Stimulated activated CD8-positive, alpha-beta memory T cell treated with anti-CD3 and anti-CD28 coated beads, Interleukin-2, amount 100 ng/mL, for 1 hour (primary cell): ENCODE measurements at places on chromosomes 6 and 20.

GRCh38 chr6:25404091-25404490 is 124.9 kb downstream of the CARMIL1 start:
- DNase-seq: no peak

DNA sequence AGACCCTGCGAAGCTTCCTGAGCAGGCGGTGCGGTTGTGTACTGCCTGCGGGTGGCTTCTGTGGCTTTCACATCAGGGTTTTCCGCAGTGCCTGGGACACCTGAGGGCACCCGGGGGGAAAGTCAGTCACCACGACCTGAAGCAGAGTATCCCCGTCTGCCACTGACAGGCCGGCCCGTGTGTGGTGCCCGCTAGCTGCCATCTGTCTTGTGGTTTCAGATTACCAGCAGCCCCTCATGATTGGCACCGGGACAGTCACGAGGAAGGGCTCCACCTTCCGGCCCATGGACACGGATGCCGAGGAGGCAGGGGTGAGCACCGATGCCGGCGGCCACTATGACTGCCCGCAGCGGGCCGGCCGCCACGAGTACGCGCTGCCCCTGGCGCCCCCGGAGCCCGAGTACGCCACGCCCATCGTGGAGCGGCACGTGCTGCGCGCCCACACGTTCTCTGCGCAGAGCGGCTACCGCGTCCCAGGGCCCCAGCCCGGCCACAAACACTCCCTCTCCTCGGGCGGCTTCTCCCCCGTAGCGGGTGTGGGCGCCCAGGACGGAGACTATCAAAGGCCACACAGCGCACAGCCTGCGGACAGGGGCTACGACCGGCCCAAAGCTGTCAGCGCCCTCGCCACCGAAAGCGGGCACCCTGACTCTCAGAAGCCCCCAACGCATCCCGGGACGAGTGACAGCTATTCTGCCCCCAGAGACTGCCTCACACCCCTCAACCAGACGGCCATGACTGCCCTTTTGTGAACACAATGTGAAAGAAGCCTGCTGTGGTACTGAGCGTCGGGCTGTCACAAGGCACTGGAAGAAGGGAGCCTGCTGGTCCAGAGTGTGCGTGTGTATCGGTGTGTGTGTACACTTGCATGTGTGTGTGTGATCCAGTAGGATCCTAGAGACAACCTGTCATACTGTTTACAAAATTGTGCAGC is 54.4 kb downstream of the GOPC start:
- peak; percentile 19 for DNase-seq

- DNase-seq: no peak
These were observed 13.3 kb upstream of the HMGN4 start for GRCh38 chr6:26524722-26525370.

DNA sequence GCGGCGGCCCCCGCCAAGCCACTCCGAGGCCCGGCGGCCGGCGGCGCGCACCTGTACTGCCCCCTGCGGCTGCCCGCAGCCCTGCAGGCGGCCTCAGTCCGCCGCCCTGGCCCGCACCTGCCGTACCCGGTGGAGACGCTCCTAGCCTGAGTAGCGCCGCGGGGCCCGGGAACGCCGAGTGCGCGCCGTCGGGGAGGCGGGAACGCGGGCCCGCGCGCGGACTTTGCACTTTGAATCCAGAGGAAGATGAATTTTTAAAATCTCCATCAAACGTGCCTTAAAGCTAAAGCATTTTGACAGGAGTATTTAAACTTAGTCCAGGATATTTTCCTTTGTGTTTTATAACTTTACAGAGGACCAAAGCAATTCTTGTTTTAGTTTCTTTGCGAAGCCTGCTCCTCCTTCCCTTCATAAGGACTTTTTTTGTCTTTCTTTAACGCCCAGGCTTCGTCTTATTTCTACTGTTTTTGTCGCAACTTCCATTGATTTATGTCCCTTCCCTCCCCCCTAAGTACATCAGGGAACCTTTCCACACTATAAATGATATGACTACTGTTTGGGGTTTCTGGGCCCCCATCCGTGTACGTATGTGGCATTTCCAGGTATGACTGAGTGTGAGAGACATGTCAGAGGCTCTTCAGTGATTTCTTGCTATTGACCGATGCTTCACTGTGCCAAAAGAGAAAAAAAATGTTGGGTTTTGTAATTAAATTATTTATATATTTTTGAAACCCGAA is 2.0 kb downstream of the FOXQ1 start:
- no peak for DNase-seq

- DNase-seq: no peak
These were observed 7.9 kb downstream of the RSPH4A start for GRCh38 chr6:116624036-116624805.

GRCh38 chr20:56187534-56188165 is 60.9 kb upstream of the MC3R start:
- DNase-seq: no peak

- DNase-seq: no peak
These were observed 48.1 kb upstream of the MYL9 start for GRCh38 chr20:36493051-36493800.

- DNase-seq: no peak
These were observed 188.2 kb upstream of the ASCC3 start for GRCh38 chr6:101069191-101069795.

DNA sequence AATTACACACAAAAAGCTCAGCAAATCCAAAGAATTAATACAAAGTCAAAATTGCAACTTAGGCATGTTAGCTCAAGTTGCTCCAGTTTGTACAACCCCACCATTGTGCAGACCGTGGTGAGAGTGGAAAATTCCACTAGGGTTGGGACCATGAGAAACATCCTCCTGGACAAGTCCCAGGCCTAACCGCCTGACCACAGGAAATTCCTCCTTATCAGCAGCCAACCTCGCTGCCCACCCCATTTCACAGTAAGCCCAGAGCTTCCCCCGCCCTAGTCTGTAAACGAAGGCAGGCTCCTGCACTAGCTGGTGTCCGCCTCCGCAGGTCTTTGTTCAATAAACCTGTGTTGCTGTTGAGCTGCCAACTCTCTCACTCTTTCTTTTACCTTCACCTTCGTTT is 1023.3 kb downstream of the EYS start:
- DNase-seq: no peak

DNA sequence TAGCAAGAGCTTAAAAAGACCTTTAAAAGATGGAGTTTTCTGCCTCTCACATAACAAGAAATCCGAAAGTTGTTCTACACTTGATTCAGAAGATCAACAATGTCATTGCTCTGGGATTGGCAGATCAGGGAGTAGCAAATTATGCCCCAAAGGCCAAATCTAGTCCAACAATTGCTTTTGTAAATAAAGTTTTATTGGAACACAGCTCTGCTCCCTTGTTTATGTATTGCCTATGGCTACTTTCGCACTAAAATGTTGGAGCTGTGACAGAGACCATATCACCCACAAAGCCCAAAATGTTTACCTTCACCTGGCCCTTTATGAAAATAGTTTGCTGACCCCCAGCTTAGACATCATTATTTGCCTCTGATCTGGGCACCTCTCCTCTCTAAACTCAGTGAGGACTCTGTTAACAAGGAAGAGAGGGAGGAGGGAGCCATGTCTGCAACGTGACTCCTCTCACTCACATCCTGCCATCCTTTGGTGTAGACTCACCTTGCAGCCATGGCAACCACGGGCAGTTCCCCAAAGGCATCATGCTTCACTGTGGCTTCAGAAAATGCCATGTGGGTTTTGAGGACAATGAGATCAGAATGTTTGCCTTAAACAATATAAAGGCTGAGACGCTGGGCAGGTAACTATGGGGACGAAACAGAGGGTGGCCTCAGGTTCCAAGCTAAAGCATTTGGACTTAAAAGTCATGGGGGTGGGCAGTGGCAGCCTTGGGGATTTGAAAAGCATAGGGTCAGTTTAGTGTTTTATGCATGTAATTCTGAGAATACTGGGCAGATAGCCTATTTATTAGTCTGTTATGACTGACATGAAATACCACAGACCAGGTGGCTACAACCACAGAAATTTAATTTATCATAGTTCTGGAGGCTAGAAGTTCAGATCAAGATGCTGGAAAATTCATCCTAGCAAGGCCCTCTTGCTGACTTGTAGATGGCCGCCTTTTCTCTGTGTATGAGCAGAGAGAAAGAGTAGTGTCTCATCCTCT is 149.7 kb upstream of the TNFAIP3 start:
- DNase-seq: peak; percentile 55

DNA sequence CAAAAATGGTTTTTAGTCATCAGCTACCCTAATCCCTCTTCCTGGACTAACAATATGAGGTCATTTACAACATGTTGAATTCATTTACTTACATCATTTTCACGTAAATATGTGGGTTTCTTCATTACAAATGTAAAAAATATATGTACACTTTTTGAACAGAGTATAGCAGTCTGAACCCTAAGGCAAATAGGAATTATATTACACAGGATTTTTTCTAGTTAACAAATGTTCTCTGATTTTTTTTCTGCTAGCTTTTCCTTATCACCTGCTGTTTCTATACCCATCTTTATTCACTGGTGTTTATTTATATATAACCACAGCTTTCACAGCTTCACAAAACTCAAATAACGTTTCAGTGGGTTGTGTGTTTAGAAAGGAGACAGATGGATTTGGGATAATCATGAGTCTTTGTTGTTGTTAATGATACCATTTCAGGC is 21.0 kb upstream of the CD2AP start:
- DNase-seq: no peak

DNA sequence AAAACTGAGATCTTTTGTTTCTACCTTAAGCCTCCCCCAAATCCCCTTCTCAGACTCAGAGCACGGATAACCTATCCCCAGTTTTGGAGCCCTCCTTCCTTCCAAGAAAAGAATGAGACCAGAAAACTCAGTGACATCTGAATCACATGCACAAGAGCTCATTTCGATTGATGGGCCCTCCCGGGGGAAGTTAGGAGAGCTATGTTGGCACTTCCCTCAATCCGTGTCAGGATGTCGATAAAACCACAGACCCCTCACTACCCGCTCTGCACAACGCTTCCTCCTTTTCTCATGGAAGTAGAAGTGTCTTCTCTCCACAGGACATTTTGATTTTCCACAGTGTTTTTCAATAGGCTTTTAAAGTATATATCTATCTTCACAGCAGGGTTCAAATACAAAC is 332.4 kb downstream of the HACE1 start:
- no peak for DNase-seq

GRCh38 chr6:1766654-1767053 is 156.9 kb downstream of the FOXC1 start:
- DNase-seq: no peak

DNA sequence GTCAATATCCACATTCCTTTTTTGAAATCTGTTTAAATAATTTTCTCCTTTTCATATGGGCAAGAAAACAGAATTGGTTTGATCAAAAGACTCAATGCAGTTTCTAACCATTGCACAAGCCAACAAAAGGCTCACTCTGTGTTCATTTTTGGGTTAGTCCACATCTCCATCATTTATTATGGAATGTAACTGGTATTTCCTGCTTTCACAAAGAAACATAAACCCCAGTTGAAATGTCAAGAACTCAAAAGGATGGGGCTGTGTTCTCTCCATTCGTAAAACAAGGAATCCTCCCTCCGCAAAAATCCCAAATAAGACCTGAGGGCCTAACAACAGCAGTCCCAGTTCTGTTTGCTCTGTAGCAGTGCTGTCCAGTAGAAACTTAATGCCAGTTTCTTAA is 420.9 kb downstream of the GJA1 start:
- no peak for DNase-seq

DNA sequence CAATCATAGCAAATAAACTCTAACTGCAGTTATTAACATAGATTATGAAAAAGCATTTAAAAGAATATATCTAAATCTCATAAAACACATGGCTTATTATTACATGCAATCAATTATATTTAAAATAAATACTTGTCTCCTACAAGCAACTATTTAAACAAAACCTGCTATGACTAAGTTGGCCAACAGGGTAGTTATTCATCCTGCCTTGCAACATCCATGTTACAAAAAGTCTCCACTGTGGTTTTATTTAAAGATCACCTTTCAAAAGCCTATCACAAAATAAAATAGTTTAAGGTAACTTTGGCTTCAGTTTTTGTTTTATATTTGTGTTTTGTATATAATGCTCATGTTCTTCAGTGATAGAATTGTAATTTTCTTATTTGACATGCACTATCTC is 1127.0 kb upstream of the MAP3K7 start:
- no peak for DNase-seq

- DNase-seq: no peak
These were observed 11.7 kb downstream of the SNTA1 start for GRCh38 chr20:33431797-33432381.
